Astrocyte of the hippocampus (primary cell): ENCODE measurements at places on chromosomes 1 and 21.

GRCh38 chr1:111570781-111571181, 48.8 kb upstream of the RAP1A start:
- DNase-seq = peak; percentile 14

- DNase-seq = no peak
Observed at GRCh38 chr1:1179983-1180861, 6.5 kb downstream of the TTLL10 start.

GRCh38 chr1:147334292-147334691, 91.8 kb downstream of the CHD1L start:
- peak; percentile 20 for DNase-seq

DNA sequence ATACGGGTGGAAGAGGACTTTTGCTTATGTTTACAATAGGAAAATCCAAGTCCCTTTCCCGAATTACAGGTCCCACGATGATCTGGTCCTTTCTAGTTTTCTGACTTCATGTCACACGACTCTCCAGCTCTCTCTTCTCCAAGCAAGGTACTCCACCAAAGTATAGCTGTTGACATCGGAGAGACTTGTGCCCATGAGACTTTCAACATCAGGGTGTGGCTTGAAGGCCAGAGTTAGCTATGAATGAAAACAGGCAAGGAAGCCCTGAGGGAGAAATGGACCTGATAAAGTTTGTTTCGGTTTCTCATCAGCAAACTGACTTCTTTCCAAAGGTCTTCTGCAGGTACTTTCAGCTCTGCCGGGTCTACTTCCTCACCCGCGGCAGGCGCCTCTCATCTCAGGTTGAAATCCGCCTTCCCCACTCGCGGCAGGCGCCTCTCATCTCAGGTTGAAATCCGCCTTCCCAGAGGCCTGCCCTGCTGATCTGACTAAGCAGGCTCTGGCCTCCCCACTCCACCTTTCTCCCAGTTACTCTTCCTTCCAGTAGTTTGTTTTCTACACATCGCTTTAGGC, 2.1 kb upstream of the PER3 start:
- DNase-seq = no peak

DNA sequence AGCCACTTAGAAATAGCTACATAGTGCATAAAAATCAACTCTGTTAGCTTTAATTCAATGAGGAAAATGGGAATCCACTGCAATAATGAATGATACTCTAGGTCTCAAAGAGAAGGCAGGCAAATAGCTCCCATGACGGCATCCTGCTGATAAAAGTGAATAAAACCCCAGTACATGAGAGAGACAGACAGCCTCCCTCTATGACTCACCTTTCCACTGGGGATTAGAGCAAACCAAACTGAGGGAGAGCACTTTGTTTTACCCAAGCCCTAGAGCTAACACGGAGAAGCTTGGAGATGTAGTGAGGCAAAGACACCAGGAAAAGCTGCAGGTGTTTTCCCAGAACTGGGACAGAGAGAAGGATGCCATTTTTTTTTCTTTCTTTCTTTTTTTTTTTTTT, 621.9 kb downstream of the LRRIQ3 start:
- peak; percentile 43 for DNase-seq

DNA sequence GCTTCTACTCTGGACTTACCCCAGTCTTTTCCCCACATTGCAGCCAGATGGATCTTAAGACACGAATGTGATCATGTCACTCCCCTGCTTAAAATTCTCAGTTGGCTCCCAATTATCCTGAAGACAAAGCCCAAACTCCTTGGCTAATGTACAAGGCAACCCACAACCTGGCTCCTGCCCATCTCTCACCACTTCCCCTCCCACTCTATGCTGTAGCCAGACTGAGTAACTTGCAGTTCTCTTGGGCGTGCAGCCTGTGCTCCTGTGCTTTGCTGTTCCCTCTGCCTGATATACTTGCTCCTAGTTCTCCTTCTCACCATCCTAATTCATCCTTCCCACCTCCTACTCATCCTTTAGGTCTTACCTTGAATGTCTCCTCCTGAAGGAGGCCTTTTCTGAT, 56.2 kb downstream of the LGR6 start:
- DNase-seq = peak; percentile 83

DNA sequence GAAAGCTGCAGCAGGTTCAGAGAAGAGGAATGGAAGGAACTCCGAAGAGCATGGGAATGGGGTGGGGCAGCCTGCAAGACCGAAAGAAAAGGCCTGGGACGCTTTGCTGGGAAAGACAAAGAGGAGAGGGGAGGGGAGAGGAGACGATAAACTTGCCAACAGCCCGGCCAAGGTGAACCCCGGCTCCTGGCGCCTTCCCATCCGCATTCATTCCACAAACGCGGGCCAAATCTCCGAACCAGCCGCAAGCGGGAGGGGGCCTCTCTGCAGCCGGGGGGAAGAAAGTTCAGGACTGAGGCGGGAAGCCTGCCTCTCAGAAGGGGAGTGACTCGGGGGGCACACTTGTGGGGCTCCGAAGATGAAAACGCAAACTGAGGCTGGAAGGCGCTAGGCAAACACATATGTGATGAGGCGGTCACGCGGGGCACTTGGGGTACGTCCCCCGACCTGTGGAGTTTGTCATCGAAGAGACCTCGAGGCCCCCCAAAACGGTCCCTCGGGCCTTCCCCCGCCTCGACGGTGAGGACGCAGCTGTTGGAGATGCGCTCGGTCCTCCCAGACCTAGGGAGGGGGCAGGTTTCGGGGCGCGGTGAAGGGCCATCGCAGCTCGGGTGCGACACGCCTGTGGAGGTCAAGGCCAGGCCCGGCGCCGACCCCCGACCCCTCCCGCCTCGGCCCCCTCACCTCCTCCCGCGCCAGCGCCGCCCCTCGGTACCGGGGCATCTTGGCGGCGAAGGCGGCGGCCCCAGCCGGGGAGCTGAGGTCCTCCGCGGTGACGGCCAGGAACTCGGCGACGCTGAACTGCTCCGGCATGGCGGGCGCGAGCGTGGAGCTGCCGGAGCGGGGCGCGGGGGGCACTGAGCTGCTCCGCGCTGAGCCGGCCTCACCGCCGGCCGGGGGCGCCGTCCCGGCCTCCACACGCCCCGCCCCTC, at the start of gene ASAP3:
Gene ASAP3, minus strand, starts transcription at position 859 of the 932 bp plus-strand sequence. Its CDS starts 46 bp downstream, at position 813.
- peak; percentile 83 for DNase-seq

GRCh38 chr1:236143104-236143948, 987 bp downstream of the GPR137B start:
- DNase-seq = peak; percentile 67

- DNase-seq = no peak
Observed at GRCh38 chr1:39833121-39833520, 44.5 kb upstream of the BMP8B start.

DNA sequence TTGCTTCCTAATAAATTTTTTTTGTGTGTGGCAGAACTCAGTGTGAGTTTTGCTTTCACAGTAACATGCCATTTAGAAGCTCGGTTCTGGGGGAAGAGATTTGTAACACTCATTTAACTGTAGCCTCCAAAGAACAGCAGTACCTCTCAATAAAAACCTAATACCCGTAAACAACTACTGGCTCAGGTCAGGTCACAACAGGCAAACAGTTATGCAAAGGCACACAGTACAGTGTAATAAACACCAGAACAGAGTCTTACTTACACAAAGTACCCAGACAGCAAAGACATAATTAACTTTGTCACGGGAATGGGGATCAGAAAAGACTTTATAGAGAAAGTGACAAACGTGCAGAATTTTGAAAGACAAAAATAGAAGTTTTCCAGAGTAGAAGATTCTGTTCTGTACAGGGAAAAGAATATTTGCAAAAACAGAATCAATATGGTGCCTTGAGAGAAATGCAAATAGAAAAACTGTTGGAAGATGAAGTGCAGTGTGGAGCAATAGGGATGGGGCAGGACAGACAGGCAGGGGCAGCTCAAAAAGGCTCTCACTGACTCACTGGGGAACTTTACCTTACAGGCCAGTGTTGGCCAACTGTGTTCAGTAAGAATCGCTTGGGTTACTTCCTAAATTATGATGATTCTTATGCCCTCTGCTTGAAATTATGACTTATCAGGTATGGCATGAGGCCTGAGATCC, 38.8 kb downstream of the EGLN1 start:
- no peak for DNase-seq

- no peak for DNase-seq
Observed at GRCh38 chr1:26096471-26096870, 15.2 kb upstream of the PDIK1L start.

- DNase-seq = no peak
Observed at GRCh38 chr21:15742052-15742670, 12.4 kb downstream of the USP25 start.

- DNase-seq = peak; percentile 79
Observed at GRCh38 chr1:202192770-202193613, 607 bp upstream of the LGR6 start.
